OCI-LY7 (cell line): ENCODE measurements at places on chromosomes 4 and X.
A peak's percentile ranks its signal among the peaks of the same experiment; 100 is the strongest.

GRCh38 chr4:75584067-75584466, 28.2 kb downstream of the ODAPH start:
- no peak for DNase-seq

GRCh38 chr4:100804576-100805360, 286.9 kb upstream of the EMCN start:
- DNase-seq = no peak

GRCh38 chrX:9902656-9903055, 64.5 kb upstream of the CLDN34 start:
- DNase-seq = no peak

DNA sequence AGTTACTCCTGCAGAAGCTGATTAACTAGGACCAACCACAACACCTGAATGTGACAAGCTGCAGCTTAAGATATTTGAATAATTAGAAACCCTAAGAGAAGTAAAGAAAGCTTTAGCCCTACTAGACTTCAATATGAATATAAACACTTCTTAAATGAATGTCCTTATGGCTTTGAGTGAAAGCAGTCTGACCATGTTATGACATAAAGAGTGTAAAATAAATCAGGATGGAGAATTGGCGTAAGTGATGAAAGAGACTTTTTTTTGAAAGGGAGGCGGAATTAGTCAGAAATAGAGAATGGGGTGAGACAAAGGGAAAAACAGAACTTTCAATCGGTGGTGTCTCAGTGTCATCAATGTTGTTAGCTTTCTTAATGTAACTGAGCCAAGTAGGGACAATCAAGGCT, 117.2 kb upstream of the MAGEB16 start:
- no peak for DNase-seq

GRCh38 chr4:83563998-83564397, 28.1 kb downstream of the GPAT3 start:
- no peak for DNase-seq

GRCh38 chr4:17168571-17168970, 270.1 kb upstream of the LDB2 start:
- DNase-seq = no peak

DNA sequence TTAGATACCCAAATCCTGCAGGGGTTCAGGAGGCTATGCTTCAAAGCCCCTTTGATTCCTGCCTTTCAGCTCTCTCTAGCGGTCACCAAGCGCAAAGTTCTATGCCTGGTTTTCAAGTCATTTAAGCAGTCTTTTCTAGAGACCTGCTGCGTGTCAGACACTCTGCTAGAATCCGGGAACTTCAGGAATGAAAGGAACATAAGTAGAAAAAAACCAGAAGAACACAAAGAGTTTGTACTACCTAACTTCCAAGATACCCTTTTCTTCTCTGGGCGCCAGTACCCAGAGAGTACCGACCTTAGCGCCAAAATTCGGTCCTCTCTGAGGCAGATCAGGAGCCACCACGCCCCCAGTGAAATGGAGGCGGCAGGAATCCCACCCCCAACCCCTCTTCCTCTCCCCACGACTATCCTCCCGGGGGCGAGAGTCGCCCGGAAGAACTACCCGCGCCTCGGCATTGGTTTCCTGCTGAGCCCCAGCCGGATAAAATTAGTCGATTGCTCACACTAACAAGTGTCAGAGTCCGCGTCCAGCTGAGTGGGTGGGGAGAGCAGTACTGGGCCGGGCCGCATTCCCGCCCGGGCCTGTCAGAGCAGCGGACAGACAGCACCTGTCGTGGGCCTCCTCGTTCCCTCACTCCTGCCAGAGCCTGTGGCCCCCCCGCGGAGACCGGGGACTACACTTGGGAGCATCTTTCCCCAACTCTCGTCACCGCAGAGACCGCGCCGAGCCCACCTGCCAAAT, 78.8 kb downstream of the RLIM start:
- peak; percentile 10 for DNase-seq

- no peak for DNase-seq
These were observed 496.6 kb downstream of the STIM2 start for GRCh38 chr4:27357283-27357682.

GRCh38 chr4:87543835-87544461, 14.8 kb upstream of the SPARCL1 start:
- DNase-seq = no peak

DNA sequence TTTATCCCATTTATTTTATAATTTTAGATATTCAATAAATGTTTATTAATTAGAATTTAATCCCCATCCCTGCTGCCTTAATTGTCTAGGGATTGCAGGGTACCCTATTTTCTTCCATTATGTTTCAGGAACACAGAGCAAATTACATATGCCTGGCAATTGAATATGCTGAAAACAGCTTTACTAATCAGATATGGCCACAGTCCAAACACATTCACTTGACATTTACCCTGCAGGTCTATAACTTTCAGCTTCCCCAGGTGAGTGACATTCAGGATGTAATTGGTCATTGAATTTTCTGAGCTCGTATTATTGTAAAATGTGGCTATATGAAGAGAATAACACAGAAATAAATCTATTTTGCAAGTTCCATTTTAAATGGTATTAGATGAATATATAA, 218.7 kb upstream of the NDST4 start:
- DNase-seq = no peak

DNA sequence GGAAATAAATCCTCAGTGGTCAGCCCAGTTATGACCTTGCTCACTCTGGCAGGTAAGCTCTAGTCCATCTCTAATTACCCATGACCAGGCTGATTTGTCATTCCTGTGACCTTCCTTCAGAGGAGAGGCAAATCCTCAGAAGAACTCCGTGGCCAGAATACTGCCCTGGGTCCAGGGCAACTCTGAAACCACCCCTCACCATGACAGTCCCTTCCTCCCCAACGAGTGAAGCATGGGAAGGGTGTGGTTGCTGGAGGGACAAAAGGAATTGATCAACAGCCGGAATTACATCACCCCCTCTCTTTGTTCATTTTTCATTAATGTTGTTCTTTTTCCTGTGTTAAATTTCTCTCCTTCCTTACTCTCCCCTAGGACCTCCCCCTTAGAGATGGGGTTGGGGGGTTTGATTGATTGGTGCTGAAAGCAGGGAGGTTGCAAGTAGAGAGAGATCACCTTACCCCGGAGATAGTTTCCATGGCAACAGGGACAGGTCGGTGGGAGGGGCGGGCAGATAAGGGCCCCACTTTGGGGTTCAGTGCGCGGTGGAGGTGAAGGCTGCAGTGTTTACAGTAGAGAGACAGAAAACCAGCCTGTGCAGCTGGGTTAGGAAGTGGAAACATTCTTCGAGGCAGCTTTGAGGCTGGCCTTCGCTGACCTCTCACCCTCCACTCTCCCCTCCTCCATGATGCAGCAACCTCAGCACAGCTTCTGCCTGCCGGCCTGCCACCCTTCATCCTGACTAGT, 647.4 kb downstream of the BCOR start:
- DNase-seq = no peak

GRCh38 chr4:128061566-128062536, 739 bp downstream of the LARP1B start:
- peak; percentile 79 for DNase-seq
